ENCODE measurements at places on chromosomes 4 and X.

- DNase-seq, result no peak
Observed at GRCh38 chr4:75038376-75038775, 105.5 kb downstream of the PARM1 start.

DNA sequence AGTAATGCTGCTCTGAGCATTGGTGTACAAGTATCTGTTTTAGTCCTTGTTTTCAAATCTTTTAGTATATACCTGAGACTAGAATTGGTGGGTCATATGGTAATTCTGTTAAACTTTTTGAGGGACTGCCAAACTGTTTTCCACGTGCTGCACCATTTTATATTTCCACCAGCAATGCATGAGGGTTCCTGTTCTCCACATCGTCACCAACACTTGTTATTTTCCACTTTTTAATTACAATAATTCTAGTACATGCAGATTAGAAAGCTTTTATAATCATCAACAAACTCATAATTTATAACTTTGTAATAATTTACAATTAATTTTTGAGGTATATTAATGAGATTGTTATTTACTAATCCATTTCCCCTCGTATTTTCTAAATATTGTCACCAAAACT, 79.4 kb downstream of the CEP135 start:
- DNase-seq, result no peak

DNA sequence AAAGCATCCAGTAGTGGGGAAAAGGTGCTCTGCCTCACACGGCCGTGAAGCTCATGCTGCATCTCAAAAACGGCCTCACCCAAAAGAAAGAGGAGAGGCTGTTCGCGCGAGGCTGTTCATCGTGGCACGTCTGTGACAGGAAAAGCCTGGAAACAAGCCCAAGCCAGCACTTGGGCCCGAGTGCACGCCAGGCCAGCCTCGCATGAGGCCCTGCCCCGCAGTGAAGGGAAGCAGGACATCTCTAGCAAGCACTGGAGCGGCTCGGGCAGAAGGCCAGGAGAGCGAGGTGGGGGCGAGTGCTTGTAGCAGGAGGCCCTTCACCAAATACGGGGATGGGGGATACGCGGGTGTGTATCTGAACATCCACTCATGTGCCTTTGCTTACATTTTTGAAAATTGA, 39.9 kb upstream of the MXD4 start:
- DNase-seq, result no peak

- DNase-seq, result no peak
Observed at GRCh38 chrX:138150709-138151108, 560.8 kb downstream of the FGF13 start.

GRCh38 chr4:13705521-13706041, 78.1 kb upstream of the BOD1L1 start:
- DNase-seq, result no peak

- no peak for DNase-seq
Observed at GRCh38 chrX:115968436-115969252, 201.9 kb upstream of the AGTR2 start.

GRCh38 chrX:31800219-31800618, 728.4 kb upstream of the FTHL17 start:
- DNase-seq, result no peak

DNA sequence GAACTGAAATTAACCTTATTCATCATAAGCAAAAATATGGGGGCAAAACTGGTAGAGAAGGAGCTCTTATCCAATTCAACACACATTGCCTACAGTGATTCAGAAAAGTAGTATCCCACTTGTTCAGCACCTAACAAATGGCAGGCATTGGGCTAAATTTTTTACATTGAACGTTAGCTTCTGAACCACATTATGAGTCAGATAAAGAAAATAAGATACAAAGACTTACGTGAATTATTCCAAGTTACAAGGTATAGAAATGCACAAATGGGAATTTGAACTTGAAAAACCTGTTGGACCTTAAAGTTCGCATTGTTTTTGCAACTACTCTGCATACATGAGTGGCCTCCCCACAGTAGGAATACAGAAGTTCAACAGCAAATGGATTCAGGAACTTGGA, 210.6 kb downstream of the LDB2 start:
- no peak for DNase-seq

- DNase-seq, result no peak
Observed at GRCh38 chr4:177010418-177010817, 217.7 kb upstream of the VEGFC start.

DNA sequence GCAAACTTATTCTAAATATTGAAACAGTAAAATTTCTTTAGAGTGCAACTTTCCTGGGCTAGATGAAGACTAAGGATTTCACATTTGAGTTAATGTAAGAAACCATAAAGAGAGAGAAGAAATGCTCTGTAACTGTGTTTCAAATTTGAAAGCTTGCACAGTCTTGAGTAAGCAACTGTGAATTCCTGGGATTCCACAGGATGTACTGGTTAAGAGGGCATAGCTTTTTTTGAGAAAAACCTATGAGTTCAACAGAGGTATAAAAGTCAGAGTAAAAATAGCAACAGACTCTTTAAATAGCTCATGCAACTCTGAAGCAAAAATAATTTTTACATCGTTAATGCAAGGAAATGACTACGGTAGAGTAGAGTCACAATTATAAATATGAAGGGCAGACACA, 25.5 kb downstream of the ZNF330 start:
- DNase-seq, result no peak

DNA sequence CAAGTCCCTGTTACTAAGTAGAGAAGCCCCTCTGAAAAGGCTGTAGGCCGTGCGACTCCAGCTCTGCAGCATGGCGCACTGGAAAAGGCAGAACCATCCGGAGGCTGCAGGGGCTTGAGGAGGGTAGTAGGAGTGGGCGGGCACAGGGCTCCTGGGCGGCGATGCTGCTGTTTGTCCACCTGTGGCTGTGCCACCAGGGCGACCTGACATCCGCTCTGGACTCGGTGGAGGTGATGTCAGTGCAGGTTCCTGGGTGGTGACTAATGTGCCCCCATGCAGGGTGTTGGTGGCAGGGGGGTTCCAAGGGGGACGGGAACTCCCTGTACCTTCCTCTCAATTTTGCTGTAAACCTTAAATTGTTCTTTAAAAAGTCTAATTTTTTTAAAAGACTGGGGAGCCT, 58.3 kb downstream of the PCGF3 start:
- DNase-seq, result no peak

DNA sequence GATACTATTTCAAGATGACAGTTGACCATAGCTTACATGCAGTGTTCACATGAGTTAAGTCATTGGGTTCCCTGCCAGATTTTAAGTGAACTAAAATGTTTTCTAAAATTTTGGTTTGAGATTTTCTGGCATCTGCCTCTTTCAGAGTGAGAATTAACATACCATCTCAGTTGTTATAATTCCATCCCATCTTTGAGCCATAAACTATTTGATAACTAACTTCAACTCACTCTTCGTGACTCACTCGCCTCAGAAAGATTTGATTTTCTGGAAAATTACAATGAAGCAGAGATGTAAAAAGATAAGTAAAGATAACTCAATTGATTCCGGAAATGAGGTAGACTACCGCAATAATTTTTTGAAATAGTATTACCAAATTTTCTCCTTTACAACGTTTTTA, 61.8 kb downstream of the HMGB2 start:
- DNase-seq, result no peak

DNA sequence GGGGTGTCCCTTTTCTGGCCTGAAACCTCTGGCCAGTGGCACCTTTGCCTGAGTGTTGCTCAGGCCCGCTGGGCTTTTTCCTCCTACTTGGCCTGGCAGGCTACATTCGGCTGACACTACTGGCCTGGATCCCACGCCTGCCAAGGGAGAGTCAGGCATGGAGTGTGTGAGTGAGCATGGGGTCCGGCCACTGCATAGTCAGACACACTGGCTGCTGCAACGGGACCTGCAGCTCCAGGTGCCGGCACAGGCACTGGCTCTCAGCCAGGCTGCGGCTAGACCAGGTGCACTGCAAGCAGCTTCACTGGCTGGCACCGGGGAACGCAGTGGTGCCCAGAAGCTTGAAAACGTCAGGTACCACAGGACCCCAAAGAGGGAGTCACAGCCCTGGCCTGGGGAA, 434.9 kb downstream of the ARHGAP24 start:
- DNase-seq, result no peak

DNA sequence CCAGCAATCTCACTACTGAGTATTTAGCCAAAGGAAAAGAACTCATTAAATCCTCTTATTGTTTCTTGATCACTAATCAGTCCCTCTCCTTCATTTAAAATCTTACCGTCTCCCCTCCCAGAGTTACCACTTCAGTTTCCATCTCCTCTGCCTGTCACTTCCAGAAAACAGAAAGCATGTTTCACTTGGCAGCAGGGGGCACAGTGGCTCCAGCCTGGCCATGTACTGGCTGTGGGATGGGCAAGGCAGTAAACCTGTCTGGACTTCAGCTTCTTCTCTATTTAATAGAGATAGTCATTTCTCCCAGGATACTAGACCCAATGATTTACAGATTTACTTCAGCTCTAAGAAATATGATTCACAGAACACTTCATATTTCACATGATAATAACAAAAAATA, 63.2 kb downstream of the CD40LG start:
- DNase-seq, result no peak

DNA sequence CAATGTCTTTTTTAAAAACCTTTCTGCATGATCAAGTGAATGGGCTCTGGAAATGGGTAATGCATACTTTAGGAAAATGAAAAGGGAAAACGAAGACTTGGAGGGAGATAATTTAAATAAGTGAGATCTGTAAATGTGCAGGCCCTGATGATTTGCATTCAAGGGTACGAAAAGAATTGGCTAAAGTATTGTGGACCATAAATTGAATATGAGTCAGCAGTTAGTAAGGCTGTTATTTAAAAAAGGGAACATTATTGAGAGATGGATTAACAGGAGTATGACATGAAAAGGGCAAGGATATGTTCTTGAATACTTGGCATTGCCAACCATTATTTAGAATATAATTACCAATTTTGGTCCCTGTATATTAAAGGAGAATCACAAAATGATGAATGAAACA, 125.5 kb downstream of the GPAT3 start:
- no peak for DNase-seq

GRCh38 chr4:77599378-77599777, 6.2 kb upstream of the CXCL13 start:
- no peak for DNase-seq

GRCh38 chrX:111743316-111743715, 62.3 kb downstream of the ALG13 start:
- DNase-seq, result no peak

DNA sequence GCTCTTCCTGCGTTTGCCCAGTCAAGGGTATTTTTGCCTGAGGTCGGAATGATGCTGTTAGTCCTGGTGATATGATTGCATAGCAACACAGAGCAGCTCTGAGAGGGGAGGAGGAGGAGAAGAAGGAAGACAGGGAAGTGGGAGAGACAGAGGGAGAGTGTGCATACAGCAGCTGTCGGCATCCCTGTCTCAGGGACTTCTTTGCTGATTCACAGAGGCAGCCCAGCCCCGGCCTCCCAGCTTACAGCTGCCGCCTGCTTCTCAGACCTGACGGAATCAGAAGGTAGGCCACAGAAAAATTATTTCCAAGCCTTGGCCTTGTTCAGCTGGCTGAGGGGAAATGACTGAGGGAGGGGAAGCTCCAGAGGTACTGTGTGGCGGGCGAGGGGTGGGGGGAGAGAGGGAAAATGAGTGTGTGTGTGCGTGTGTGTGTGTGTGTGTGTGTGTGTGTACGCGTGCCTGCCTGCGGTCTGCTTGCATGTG, 319 bp downstream of the DRP2 start:
- no peak for DNase-seq
